Posterior cingulate gyrus (tissue), 11 donors: ENCODE measurements at places on chromosomes 12 and 14.

GRCh38 chr12:120663741-120664140 lies 23.2 kb upstream of the MLEC start:
- DNase-seq = no peak

DNA sequence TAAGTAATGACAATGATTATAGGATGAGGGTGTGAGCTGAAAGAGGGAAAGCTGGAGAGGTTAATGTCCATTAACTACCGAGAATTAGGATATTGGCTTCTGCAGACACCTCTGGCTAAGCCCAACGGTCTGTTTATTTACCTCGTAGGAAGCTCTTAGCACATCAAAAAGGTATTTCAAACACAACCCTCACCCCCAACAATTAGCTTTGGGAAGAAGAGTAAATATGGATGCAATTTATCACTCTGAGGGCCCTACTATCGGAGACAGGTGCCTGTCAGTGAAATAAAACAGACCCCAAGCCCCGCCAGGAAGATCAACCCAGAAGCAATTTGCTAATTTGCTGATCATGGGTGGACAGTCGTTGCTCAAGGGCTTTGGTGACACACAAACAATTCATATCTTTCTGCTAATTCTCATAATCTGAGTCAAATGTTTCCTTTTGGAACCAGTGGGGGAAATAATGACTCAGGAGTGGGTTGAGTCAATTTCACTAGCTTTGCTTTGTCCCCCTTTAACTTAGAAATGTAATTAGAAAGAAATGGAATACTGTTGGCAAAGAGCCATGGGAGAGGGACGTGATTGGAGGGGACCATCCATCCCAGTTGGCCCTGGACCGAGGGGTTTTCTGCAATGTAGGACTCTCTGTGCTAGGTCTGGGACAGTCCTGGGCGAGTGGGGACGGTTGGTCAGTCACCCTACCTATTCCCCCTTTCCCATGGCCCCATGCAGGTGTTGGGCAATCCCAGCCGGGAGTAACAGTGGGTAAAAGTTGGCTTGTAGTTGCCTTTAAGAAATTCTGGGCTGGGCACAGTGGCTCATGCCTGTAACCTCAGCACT lies 99.1 kb upstream of the MED13L start:
- no peak for DNase-seq

DNA sequence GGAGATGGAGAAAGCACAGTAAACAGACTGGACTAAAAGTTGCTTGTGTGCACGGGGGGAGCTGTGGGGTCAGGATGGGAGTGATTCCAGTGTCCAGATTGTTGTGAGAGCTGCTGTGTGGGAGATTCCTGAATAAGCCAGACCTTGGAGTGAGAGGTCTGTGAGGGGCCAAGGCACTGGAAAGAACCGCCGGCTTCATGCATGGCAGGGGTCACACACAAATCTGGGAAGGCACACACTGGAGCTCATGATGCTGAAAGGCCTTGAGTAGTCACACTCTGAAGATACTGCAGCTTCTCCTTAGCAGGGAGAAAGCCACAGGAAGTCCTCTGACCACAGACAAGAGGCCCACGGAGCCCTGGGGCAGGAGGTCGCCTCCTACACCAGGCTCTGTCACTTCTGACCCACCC lies 23.1 kb downstream of the ADCY6 start:
- DNase-seq = no peak

DNA sequence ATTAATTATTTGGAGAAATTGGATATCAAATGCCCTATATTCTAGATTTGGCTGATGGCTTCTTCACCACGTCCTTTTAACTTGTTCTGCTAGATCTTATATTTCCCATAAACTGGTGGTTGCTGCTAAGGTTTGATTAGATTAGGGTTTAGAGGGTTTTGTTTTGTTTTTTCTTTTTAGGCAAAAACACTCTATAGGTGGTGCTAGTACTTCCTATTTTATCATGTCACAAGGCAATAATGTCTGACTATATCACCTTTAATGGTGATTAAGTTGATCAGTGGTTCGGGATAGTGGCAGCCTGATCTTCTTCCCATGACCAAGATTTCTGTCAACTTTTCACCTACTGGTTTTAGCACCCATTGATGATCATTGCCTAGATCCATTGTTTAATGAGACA lies 455.1 kb downstream of the RAD51B start:
- DNase-seq = no peak

- no peak for DNase-seq
These were observed 254.2 kb downstream of the ACSS3 start for GRCh38 chr12:81332054-81332453.

- peak; percentile 18 for DNase-seq
These were observed 274.9 kb upstream of the NOVA1 start for GRCh38 chr14:26872515-26873361.

GRCh38 chr14:28966416-28967233 lies 200.0 kb downstream of the FOXG1 start:
- no peak for DNase-seq

GRCh38 chr12:123058481-123058880 lies 78.0 kb downstream of the ARL6IP4 start:
- no peak for DNase-seq

DNA sequence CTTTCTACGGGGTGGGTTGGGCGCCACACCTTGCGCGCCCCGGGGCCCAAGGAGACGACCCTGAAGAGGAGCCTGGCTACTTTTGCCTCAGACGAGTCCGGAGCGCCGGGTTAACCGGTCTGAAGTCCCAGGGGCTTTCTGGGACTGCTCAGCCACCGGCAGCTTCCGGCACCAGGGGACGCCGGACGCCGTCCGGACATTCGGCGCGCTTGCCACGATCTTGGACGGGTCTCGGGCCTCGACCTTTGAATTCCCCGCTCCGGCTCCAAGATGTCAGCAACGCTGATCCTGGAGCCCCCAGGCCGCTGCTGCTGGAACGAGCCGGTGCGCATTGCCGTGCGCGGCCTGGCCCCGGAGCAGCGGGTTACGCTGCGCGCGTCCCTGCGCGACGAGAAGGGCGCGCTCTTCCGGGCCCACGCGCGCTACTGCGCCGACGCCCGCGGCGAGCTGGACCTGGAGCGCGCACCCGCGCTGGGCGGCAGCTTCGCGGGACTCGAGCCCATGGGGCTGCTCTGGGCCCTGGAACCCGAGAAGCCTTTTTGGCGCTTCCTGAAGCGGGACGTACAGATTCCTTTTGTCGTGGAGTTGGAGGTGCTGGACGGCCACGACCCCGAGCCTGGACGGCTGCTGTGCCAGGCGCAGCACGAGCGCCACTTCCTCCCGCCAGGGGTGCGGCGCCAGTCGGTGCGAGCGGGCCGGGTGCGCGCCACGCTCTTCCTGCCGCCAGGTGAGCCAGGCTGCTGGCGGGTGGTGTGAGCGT lies at the start of gene ACOT4:
TSS of gene ACOT4 (plus strand) at position 184 of the 760 bp plus-strand sequence. CDS start at position 271, 87 bp downstream.
- DNase-seq = no peak

GRCh38 chr12:104049903-104050356 lies at the start of gene GLT8D2:
Gene GLT8D2 (minus strand): TSS chr12:104050187. CDS start chr12:104019648, 30,539 bp downstream.
- no peak for DNase-seq

DNA sequence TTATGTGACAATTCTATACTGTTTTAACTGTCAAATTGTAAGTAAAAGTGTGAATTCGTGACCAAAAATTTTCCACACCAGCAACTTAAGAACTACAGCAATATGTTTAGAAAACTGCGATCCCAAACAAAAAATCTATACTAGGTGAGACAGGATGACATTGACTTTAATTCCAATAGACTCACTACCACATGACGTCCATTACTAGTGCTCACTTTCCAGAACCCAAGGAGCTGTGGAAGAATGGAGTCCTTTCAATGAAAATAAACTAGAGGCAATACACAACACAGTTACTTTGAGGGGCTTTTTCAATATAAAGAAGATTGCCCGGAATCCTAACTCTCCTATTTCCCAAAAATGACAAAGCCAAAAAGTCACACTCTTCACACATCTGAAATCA lies 1.4 kb downstream of the EPS8 start:
- no peak for DNase-seq

DNA sequence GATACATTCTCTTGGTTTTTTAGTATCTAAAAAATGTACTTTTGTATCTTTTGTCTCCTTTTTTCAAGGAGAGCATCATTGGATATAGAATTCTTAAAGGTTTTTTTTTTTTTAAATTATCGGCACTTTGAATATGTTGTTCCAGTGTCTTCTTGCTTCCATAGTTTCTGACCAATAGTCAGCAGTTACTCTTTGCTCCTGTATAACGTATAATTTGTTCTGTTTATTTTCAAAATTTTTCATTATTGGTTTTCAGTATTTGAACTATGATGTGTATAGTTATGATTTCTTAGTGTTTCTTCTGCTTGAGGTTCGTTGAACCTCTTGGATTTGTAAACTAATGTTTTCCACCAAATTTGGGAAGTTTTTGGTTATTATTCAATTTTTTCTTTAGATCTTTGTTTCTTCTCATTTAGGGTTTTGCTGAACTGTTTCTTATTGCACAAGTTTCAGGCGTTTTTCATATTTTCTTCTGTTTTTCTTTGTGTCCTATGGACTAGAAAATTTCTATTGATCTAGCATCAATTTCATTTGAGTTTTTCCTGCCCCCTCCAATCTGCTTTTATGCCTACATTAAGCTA lies 93.9 kb downstream of the PLBD1 start:
- no peak for DNase-seq

DNA sequence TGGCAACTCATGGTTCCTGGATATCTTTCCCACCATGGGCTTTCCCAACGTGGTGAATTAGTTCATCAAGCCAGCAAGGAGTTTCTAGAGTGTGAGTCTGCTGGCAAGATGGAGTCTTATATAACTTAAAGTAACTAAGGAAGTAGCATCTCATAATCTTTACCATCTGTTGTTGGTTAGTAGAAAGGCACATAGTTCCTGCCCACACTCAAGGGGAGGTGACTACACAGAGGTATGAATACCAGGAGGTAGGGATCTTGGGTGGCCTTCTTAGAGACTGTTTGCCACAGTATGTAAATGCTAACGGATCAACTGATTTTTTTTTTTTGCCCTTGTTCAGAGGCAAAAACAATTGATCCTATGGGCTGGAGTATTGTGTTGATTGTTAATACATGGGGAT lies 446.9 kb downstream of the ATP23 start:
- no peak for DNase-seq

DNA sequence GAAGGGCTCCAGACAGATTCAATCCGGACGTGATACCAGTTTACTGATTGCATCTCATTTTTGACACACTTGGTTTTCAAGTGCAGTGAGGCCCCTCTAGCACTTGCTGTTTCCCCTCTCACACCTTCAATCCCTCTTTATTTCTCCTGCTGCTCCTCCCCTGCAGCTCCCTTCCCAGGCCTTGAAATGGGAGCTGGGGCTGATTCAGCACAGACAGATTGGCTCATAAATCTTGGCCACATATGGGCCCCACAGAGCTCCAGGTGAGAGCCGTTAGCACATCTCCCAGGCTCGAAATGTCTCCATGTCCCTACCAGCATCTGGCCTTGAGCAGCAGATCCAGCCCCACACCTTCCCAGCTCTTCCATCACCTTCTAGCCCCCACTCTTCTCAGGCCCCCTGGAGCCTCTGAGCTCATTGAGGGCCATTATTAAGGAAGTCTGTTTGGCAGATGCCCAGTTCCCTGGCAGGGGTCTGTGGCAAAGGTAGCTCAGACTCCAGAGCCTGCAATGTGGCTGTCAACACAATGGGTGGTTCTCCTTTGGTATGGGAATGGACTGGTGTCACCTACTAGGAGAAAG lies 220.3 kb upstream of the FKBP4 start:
- no peak for DNase-seq

DNA sequence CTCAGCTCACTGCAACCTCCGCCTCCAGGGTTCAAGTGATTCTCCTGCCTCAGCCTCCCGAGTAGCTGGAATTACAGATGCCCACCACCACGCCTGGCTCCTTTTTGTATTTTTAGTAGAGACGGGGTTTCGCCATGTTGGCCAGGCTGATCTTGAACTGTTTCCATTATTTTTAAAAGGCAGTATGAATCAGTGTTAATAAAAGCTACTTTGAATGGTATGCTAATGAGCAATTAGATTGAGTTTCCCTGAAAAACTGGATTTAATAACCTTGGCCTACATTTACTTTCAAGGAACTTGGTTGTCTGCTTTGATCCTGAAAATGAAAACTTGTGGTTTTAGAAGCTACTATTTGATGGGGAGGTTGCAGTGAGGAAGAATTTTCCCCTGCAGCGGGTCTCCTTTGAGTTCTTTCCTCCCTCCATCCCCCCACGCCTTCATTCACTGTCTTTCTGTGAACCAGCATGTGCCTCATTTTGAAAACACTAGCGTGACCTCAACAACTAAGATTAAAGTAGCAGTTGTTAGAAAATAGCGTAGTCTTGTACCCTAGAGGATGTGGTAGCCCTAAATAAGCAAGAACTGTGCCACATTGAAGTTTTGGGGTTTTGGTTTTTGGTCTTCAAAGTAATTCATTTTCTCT lies 17.8 kb upstream of the RPS6KA5 start:
- no peak for DNase-seq

GRCh38 chr14:44379292-44379977 lies 127.6 kb downstream of the FSCB start:
- DNase-seq = no peak

GRCh38 chr14:76781648-76782051 lies 20.4 kb downstream of the VASH1 start:
- DNase-seq = no peak

GRCh38 chr14:102933618-102934231 lies 11.3 kb downstream of the AMN start:
- no peak for DNase-seq

- no peak for DNase-seq
These were observed 1352.9 kb downstream of the TMEM121 start for GRCh38 chr14:106879241-106879640.

DNA sequence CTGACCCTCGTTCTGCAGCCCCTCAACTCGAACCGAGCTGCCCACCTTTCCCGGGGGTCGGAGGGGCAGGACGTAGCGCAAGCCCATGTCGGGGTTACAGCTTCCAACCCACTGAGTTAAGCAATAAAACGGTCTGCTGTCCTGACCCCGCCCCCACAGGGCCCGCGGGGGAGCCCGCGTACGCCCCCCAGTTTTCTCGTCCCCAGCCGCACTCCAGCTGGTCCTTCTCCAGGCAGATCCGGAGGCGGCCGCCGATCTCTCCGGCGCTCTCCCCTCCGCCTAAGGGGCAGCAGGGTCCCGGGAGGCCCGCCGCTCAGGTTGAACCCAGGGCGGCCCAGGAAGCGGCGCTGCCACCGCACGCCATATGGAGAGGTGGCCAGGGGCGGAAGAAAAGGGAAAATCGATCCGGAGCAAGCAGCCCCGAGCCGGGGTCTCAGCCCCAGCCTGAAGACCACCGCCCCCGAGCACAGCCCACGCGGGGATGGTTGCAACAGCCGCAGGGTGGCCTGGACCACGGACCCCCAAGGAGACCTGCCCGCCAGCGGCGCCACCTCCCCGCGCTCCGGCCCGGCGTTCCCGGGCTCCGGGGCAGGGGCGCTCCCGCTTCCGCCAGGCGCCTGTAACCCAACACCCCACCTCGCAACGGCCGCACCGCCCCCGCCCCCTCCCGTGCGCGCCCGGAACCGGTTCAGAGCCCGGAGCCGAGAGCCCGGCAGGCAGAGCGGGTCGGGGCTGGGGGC lies 760 bp downstream of the ACTN1 start:
- DNase-seq = no peak
